ENCODE measurements at places on chromosomes 11 and 22. TPM values are rescaled to one million over a fixed set of nuclear protein-coding genes. Genes with fewer than 3 reads are reported as not detected.

The CDC42BPG gene
- 4.4 TPM for polyA plus RNA-seq

The ARHGAP20 gene
- 6.6 TPM for polyA plus RNA-seq

The CARD18 gene
- polyA plus RNA-seq: not detected

The MOB2 gene
- polyA plus RNA-seq: 30.4 TPM

The SLC22A12 gene
- 0.08 TPM for polyA plus RNA-seq
